A172 (cell line): ENCODE measurements at places on chromosomes 5 and 9. TPM values are rescaled to one million over a fixed set of nuclear protein-coding genes. Genes with fewer than 3 reads are reported as not detected.

- DNase-seq: no peak
These were observed 85.8 kb downstream of the KCNIP1 start for GRCh38 chr5:170589643-170590042.

DNA sequence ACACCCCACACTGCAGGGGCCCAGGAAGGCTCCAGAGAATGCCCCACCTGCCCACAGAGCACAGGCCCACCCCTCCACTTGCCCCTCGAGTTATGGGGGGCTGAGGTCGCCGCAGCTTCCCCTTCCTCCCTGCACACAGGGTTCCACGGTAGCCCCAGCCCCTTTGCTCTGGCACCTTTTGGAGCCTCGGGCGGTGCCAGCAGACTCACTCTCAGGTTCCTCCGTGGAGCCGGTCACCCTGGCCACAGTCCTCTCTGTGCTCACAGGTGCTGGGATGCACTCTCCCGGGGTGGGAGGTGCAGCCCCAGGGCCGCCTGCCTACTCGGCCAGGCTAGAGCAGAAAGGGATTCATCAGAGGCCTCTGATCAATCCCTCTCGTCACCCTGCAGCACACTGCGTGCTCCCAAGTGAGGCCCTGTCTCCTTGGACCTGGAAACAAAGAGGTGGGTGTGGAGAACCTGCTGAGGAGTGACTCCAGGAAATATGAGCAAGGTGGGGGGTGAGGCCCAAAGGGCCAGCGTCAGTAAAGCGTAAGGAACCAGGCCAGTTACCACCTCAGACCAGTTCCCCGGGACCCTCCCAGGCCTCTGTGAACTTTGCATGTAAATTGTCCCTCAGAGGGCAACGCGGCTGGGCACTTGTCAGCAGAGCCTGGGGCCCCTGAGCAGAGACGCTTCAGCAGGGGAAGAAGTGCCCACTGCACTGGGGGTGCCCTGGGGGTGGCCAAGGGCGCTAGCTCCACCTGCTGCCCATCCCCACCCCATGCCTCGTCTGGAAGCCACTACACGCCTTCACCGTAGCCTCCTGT lies 167.8 kb downstream of the OLFM1 start:
- DNase-seq: no peak

DNA sequence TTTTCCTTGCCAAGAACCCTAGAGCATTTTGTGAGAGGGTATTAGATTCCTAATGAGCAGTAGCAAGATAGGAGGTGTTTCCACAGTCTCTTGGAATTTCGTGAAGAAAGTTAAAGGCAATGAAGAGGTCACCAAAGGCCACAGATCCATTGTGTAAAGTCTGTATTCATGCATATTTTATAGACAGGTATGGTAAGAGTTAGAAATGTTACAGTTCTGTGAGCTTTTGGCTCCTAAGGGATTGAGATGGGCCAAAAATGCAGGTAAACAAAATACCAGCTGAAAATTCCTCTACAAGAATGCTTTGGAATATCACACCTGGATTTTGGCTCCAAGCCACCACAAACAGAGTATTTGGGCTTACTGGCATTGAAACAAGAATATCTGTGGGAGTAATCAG lies 47.4 kb upstream of the FST start:
- DNase-seq: no peak

DNA sequence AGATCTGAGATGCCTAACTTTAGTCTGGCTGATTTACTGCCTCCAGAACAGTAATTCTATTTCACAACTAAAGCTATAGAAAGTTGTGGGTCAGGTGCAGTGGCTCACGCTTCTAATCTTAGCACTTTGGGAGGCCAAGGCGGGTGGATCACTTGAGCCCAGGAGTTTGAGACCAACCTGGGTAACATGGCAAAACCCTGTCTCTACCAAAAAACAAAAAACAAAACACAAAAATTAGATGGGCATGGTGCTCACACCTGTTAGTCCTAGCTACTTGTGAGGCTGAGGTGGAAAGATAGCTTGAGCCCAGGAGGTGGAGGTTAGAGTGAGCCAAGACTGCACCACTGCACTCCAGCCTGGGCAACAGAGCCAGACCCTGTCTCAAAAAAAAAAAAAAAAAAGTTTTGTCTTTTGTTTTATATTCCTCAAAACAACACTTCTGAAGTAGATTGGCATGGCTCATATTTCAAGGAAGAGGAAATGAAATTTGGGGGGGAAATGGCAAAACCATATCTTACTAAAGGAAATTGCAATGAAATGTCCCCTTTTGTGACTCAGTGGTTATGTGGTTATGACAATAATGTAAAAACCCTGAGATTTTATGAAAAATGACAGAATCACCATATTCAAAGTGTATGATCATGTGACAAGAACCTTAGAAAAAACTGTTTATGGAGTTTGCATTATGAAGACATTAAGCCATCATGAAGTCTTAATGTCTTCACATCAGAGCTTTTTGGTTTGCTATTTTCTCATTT lies 16.2 kb downstream of the FNBP1 start:
- DNase-seq: no peak

- no peak for DNase-seq
These were observed 30.4 kb downstream of the RANBP17 start for GRCh38 chr5:170892196-170892595.

- no peak for DNase-seq
These were observed 65.7 kb upstream of the BASP1 start for GRCh38 chr5:17151686-17152085.

GRCh38 chr5:107674655-107675054 lies 3.9 kb upstream of the EFNA5 start:
- no peak for DNase-seq

- peak; percentile 69 for DNase-seq
These were observed 153.2 kb upstream of the MAST4 start for GRCh38 chr5:66442951-66443445.

GRCh38 chr5:141234109-141234667 lies 11.0 kb upstream of the PCDHB15 start:
- DNase-seq: no peak

- peak; percentile 70 for DNase-seq
These were observed 105.6 kb downstream of the SUSD1 start for GRCh38 chr9:112069318-112070169.

- no peak for DNase-seq
These were observed 90.0 kb downstream of the PCSK1 start for GRCh38 chr5:96343094-96343493.

DNA sequence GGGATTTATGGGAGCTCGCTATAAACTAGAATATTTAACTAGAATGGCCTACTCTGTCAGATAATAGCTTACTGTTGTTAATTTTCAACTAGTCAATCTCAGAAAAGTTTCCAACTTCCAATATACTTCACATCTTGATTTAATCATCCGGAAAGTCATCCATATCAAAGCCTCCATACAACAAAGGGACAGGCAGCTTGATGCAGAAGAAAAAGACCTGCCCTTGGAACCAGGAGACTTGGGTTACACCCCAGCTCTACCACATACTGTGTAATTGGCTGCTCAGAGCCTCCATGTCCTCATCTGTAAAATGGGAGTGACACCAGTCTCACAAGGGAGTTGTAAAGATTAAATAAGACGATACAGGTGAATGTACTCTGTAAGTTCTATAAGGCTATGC lies 1.9 kb downstream of the PTPN3 start:
- no peak for DNase-seq

GRCh38 chr5:179342577-179342976 lies 2.7 kb downstream of the ADAMTS2 start:
- DNase-seq: no peak

DNA sequence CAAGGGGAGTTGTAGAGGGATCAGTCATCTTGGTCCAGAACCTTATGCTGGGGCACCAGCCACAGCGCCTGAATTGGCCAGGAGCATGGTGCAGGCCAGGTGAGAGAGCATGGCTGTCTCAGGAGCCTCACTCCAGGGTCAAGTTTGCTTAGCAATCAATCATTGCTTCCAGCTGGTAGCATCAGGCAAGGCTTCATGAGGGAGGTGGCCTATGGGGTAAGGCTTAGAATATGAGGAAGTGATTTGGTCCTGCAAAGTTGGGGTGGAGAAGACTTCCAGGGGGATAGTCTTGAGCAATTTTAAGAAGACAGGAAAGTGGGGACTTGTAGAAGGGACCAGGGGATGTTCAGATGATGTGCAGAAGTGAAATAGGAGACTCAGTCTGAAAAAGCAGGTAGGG lies 53.9 kb upstream of the PITX1 start:
- no peak for DNase-seq

- DNase-seq: peak; percentile 69
These were observed 31.8 kb downstream of the SPATA31C2 start for GRCh38 chr9:88106492-88106891.

- DNase-seq: no peak
These were observed 196.3 kb upstream of the KLF4 start for GRCh38 chr9:107685901-107686300.

DNA sequence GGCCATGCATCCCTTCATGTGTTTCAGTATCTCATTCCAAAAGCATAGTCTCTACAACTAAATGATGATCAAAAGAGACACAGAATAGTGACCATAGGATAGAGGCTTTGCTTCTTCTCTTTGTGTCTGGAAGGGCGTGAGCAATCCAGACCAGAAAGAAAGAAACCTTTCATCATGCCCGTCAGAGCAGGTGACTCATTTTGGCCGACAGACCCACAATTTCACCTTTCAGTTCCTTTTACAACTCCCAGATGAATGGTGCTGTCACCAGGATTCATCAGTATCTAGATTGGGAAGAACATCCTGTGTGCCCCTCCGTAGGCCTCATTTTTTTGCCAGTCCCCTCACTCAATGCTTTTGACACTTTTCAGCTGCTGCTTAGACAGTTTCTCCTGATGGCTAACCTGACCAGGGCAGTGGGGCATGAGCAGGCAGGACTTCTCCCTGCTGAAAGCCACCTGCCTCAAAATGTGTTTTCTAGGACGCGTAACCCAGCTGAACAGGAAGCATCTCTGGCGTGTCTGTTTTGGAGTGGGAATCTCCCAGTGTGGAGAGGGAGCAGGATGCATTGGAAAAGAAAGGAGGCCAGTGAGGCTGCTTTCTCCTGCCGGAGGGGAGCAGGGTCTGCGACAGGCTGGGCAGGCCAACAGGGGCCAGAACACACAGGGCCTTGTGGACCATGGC lies 21.2 kb downstream of the ABLIM3 start:
- DNase-seq: peak; percentile 90

DNA sequence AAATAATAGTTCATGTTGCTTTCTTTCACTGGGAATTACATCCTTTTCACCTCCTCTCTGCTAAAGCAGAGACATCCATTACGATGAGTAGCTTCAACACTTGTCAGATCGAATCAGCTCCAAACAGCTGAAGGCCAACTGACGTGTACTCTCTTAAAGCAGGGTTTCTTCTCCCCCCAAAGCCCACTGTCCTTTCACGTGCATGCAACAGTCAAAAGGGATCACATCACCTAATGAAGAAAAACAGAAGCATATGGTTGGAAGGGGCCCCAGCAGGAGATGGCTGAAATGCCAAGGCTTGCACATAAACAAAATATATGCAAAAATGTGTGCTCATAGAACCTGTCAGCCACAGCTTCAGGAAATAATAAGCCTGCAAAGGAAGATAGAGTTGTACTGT lies 421.6 kb downstream of the ANXA1 start:
- no peak for DNase-seq

DNA sequence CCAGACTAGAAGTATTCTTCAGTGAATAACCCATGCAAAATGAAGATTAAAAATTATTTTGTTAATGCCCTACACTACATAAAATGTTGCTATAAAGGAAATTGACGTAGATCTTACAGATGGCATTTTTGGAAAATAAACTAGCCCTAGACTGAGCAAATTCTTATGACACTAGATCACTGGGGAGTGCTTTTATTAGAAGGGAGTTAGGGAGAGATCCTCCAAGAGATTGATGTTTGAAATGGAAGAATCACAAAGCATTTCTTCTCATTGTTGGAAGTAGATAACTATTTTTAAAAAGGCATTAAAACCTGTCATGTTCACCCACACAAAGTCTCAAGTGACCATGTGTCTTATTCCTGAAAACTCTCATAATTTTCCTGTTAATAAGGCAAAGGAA lies 351.1 kb upstream of the TLE4 start:
- DNase-seq: no peak

DNA sequence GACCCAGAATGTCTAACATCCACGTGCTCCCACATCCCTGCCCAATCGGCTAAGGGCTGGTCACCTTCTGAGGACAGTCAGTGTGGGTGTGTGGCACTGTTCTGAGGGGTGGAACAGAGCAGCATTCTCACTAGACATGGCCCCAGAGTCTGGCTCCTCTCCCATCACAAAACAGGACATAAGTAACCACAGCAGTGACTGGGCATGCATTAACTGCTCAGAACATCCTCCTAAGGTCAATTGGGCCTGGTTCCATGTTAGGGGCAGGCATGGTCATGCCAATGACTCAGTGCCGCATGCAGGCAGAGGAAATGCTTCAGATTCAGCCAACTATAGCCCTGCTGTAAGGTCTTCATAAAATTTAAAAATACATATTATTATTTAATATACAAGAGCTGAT lies 12.9 kb downstream of the MACROH2A1 start:
- DNase-seq: peak; percentile 11

DNA sequence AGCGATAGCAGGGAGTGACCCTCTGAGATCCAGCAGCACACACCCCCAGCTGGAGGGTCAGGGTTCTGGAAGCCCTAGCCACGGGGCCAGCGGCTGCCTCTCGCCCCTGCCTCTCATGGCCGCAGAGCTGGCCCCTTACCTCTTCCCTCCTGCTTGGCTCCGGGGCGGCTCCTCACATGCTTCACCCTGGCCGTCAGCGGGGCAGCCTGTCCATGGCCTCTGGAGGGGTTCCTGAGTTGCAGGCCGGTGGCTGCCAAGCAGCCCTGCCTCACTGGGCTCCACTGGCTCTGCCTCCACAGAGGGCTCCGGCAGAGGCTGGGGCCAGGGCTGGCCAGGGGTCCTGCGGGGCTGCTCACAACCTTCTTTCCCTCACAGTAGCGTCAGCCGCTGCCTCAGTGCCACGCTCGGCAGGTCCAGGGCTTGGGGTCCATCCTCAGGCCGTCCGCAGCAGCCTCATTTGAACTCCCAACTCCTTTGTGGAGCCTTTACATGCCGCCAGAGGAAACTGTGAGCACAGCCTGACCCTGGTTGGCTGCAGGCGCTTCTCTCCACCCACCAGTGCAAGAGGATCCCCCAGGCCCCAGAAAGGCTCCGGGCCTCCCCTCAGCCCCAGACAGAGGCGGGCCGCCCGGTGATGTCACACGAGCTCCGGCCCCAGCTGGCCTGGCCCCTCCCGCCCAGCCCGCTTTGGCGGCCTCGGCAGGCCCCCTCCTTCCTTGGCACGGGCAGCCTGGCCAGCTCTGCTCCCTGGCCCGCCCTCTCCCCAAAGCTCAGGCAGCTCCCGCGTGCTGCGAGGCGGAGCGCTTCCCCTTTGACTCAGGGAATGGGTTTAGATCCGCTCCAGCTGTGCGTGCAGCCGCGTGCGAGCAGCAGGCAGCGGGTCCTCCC lies at the start of gene ANGPTL2:
ANGPTL2 (minus strand) TSS at position 460 of the 888 bp plus-strand sequence. CDS start 13,904 bp downstream, outside the sequence.
- peak; percentile 40 for DNase-seq

GRCh38 chr5:57306359-57306758 lies 132.5 kb downstream of the GPBP1 start:
- DNase-seq: no peak

- DNase-seq: no peak
These were observed 324.1 kb downstream of the AGTPBP1 start for GRCh38 chr9:85417674-85418073.

PDGFRB gene
- total RNA-seq: 33.5 and 55.9 TPM in 2 replicates

LOX gene
- total RNA-seq: 22.2 and 27.2 TPM in 2 replicates

CATSPER3 gene
- total RNA-seq: not detected in 2 replicates

PCDHA9 gene
- total RNA-seq: 0.07 TPM in 1 of 2 replicates, not detected in the other

LECT2 gene
- total RNA-seq: not detected in 2 replicates
